ENCODE measurements at places on chromosomes 12 and 14.

DNA sequence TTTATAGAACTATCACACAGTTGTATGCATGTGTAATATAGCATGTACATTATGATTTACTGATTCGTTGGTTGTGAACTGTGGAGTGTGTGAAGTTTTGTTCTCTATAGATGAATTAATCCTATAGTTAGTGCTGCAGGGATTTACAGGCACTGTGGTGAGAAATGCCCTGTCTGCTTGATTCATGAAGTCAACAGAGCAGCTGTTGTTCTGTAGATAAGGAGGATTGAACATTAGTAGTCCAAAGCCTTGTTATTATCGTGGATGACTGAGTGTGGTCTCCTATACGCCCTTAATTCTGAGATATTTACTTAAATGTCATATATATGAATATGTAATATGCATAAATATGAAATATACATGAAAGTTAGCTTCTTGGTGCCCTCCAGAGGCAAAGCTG, 98.3 kb downstream of the DNAH10 start:
- no peak for DNase-seq

- no peak for DNase-seq
Measured at GRCh38 chr14:74913986-74914573, 9.0 kb downstream of the RPS6KL1 start.

DNA sequence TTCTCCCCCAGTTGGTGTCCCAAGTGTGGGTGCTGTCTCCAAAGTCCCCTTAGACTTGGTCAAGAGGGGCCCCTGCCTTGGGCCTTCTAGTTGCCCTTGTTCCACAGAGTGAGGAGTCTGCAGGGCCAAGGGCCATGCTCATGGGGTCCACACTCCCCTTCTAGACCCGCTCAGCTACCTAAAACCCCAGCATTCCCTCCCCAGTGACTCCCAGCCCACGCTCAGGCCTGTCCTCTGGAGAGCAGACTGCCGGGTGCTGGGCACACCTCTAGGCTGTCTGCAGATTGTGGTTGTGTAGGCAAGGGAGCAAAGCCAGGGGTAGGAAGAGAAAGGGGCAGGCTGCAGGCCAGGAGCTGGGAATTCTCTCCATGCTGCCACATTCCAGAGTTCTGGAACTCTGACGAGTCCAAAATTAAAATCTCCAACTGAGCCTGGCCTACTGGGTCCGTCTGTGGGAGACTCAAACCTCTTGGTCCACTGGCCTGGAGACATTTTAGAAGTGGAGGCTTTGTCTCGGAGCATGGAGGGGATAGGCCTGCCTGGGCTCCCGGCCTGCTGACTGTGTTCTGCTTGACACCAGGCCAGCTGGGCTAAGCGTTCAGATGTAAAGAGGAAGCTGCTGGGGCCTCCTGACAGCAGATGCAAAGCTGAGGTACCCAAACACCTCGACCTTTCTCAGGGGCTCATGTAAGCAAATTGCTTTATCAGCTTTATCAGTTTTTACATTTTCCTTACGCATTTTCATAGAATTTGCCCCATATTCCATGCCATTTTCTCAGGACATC, 13.7 kb upstream of the KRT5 start:
- DNase-seq = no peak

GRCh38 chr12:128421375-128421774, 154.4 kb downstream of the TMEM132C start:
- no peak for DNase-seq

DNA sequence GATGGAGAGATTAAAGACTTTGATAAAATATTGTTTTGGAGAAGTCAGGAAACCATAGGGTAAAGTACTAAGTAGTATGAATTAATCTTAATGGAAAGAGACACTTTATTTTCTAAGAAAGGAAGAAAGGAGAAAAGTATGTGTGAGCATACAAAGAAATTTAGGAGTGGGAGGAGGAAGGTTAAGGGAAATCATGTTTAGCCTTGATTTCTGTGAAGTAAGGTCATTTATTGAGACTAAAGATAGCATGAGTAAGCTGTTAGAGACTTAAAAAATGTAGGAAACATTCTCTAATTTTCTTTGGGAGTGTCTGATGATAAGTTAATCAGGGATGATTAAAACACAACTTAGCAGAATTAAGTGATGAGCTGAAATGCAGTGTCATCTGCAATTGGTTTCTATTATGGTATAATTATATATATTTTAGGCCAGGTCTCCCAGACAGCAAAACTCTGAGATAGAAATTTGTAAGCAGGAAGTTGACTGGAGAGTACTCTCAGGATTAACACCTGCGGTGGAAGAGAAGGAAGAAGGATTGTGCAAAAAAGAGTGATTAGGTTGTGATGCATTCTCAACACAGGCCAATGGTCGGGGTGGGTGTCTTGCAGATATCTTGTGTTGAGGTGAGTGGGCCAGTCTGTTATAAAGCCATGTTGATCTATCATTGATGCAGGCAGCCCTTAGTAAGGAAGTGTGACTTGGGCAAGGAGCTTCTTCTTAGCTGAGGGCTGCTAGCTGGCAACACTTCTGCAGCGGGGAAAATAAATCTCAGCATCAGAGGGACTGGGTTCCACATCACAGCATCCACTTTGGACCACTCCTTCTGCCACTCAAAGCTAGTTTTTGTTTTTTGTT, 256.2 kb downstream of the AEBP2 start:
- DNase-seq = no peak

Data from NCI-H1105 treated with DMSO at 0.1 percent for 48 hours (cell line).